Stimulated activated CD8-positive, alpha-beta memory T cell treated with anti-CD3 and anti-CD28 coated beads, Interleukin-2, amount 100 ng/mL, for 1 hour (primary cell): ENCODE measurements at places on chromosomes 1 and 21.

DNA sequence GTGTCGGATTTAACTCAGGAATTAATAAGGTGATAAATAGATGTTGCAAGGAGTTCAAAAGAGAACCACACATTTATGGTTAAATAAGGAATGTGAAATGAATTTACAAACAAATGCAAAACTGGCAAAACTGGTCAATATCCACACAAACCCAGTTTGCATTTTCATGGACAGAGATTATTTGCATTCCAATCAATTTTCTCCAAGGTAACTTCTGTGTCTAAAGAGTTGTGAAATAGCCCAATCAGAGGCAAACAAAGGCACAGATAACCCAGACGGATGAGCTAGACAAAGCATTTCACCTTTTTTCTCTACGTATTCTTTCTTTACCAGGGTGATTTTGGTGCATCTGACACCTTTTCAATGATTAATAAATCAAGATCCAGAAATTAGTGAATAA lies 63.9 kb downstream of the MAP3K7CL start:
- DNase-seq, result no peak

DNA sequence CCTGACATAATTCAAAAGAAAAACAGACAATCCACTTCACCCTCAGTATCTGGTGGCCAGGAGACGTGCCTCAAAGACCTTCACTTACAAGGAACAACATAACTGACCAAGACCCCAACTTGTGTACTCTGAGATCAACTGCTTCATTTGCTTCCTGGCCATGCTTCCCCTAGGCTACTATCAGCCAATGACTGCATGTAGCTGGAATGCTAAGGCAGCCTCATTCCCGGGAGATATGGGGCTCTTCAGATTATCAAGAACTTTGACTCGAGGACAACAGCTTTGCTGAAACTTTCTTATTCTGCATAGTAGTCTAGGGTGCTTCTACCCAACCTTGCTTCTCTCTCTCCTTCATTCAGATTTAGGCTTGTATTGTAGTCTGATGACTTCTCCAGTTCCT lies 11.7 kb upstream of the UCK2 start:
- no peak for DNase-seq

DNA sequence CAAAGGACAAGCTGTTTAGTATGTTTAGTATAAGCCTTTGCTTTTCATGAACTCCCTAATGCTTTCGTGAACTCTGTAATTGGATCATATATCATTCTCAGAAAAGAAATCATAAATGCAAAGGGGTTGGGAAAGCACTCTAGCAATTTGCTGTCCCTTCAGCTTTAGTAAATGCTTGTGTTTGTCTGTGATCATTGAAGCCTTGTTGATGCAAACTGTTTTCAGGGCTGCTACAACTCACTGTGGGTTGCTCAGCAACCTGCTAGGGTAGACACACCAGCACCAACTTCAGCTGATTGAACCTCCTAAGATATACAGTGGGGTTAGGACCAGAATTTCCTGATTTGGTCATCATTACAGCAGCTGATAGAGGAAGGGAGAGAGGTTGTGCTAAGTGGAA lies 95.0 kb downstream of the SGIP1 start:
- no peak for DNase-seq

- no peak for DNase-seq
Measured at GRCh38 chr1:223010582-223011504, 132.2 kb downstream of the TLR5 start.

GRCh38 chr21:38434913-38435533 lies 63.3 kb downstream of the ERG start:
- DNase-seq, result no peak

GRCh38 chr1:101301446-101302057 lies 64.7 kb downstream of the S1PR1 start:
- DNase-seq, result no peak

DNA sequence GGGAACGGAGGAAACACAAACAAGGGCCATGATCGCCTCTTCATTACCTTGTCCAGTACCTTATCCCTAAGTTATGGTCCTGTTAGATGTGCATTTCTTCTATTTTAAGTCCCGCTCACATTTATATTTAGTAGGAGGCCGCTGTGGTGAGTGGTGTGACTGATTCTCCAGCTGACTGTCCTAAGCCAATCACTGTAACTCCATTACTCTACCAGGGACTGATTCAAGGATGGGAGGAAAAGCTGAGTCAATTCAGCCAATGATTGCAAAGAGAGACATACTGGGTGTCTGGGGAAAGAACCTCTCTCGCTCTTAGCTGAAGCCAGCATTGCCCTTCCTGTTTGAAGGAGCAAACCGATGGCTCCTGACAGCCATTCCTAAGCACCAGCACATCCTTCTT lies 59.7 kb downstream of the TGFBR3 start:
- no peak for DNase-seq

DNA sequence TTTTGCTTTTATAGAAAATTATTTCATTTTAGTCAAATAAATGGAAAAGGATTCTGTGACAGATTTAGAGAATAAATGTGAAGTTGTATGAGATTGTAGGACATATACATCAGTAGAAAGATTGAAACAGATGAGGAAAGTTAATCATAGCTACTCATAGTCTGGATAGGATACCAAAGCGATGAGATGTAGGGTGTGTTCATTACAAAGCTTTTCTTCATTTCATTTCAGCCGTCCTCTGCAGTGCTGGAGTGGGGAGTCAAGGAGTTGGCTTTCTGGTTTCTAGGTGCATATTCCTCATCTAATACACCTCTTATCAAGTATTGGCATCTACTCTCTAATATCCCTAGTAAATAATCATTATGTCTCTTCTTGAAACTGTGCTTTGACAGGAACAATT lies 149.5 kb upstream of the NEGR1 start:
- no peak for DNase-seq

DNA sequence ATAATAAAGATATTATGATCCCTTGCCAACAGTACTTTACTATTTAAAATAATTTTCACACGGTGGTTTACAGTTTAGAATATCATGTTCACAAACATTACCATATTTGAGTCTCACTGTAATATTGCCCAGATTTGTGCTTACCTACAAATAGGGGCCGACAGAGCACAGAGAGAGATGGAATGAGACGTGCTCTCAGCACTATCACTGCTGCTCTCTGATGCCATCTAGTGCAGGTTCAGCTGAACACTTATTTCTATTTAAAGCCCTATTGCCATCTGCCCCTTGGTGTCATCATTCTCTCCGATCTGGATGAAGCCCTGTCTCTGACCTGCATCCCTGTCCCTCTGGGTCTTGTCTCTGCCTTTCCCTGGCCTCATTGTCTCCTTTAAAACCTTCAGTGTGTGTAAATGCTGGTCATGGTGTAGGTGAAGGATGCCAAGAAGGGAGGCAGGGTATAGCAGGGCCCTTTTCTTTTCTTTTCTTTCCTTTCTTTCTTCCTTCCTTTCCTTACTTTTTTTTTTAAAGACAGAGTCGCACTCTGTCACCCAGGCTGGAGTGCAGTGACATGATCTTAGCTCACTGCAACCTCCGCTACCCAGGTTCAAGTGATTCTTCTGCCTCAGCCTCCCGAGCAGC lies 6.9 kb upstream of the GPATCH4 start:
- DNase-seq, result peak; percentile 30

GRCh38 chr1:219220945-219221344 lies 47.3 kb downstream of the LYPLAL1 start:
- no peak for DNase-seq

DNA sequence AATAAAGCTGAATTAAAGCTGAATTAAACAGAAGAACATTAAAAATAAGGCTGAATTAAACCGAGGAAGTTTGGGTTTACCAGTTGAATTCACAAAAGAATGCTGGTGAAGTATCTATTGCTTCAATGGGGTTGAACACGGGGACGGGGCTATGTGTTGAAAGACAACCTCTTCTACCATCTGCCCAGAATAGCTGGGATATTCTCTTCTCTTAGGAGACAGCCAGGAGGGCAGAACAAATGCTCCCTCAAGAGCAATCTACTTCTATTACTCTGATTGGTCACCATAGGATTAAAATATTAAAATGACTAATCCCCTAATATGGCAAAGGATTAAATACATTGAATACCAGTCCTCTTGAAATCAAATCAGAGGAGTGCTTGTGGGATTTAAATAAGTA lies 68.4 kb downstream of the LPGAT1 start:
- no peak for DNase-seq

- DNase-seq, result no peak
Measured at GRCh38 chr1:111598544-111598943, 21.0 kb upstream of the RAP1A start.

- DNase-seq, result no peak
Measured at GRCh38 chr1:202311875-202312635, 29.7 kb downstream of the UBE2T start.
